ENCODE measurements at places on chromosomes 2 and 18. TPM values are rescaled to one million over a fixed set of nuclear protein-coding genes. Genes with fewer than 3 reads are reported as not detected.

Gene ZNF892
- total RNA-seq = 3.5 TPM

Gene CYS1
- total RNA-seq = 0.54 TPM

Gene LIMS4
- total RNA-seq = not detected

Gene ZBTB7C
- total RNA-seq = not detected

Gene PNO1
- total RNA-seq = 28.3 TPM

Gene KIF5C
- 8.3 TPM for total RNA-seq

Gene WDSUB1
- total RNA-seq = not detected

Gene GORASP2
- total RNA-seq = 24.0 TPM

Gene ASPRV1
- total RNA-seq = 0.71 TPM

Gene NT5C1B
- total RNA-seq = not detected

Gene COX7A2L
- 202 TPM for total RNA-seq

Gene ZFP36L2
- total RNA-seq = 10.6 TPM

- no peak overlapping the region for H3K4me3 ChIP-seq
- no peak overlapping the region for H3K27ac ChIP-seq
- DNase-seq = no peak
- H3K27me3 ChIP-seq = no peaks in the 10 kb centered on the region
- H3K36me3 ChIP-seq = no peaks in the 10 kb centered on the region
These were observed 124.4 kb downstream of the CCDC178 start for GRCh38 chr18:33316146-33316587.

DNA sequence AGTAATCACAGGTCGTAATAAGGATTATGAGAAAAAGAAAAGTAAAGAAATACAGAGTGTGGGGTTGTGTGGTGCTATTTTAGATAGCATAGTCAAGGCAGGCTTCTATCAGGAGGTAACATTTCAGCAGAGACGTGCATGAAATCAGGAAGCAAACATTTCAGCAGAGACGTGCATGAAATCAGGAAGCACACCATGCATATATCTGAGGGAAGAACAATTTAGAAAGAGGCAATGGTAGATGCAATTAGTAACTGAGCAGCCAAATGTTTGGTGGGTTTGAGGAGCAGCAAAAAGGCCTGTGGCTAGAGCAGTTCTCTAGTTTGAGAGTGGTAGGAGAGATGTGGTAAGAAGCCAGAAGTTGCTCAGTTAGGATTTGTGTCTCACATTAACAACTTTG is 713.7 kb downstream of the ADCYAP1 start:
- no peaks in the 10 kb centered on the region for H3K4me1 ChIP-seq
- DNase-seq = no peak
- H3K36me3 ChIP-seq = no peaks in the 10 kb centered on the region
- H3K27ac ChIP-seq = no peak overlapping the region

GRCh38 chr2:72898585-72898906 is 11.3 kb downstream of the SPR start:
- DNase-seq = no peak
- peaks cover 6% of the 10 kb centered on the region for H3K27me3 ChIP-seq
- H3K27ac ChIP-seq = no peak overlapping the region
- H3K4me3 ChIP-seq = no peak overlapping the region

GRCh38 chr2:159211447-159212396 is 74.8 kb downstream of the WDSUB1 start:
- no peaks in the 10 kb centered on the region for H3K36me3 ChIP-seq
- peaks cover 3% of the 10 kb centered on the region for H3K4me1 ChIP-seq
- no peak for DNase-seq
- H3K4me3 ChIP-seq = no peak overlapping the region
- H3K27ac ChIP-seq = no peak overlapping the region
- no peaks in the 10 kb centered on the region for H3K27me3 ChIP-seq

- no peak for DNase-seq
- no peak overlapping the region for H3K27ac ChIP-seq
- H3K27me3 ChIP-seq = no peaks in the 10 kb centered on the region
- no peak overlapping the region for H3K4me3 ChIP-seq
- H3K4me1 ChIP-seq = no peaks in the 10 kb centered on the region
These were observed 370.3 kb downstream of the MEIS1 start for GRCh38 chr2:66805016-66805865.

GRCh38 chr2:168355779-168356476 is 100.1 kb upstream of the CERS6 start:
- no peaks in the 10 kb centered on the region for H3K27me3 ChIP-seq
- DNase-seq = no peak
- no peak overlapping the region for H3K4me3 ChIP-seq
- no peaks in the 10 kb centered on the region for H3K36me3 ChIP-seq

DNA sequence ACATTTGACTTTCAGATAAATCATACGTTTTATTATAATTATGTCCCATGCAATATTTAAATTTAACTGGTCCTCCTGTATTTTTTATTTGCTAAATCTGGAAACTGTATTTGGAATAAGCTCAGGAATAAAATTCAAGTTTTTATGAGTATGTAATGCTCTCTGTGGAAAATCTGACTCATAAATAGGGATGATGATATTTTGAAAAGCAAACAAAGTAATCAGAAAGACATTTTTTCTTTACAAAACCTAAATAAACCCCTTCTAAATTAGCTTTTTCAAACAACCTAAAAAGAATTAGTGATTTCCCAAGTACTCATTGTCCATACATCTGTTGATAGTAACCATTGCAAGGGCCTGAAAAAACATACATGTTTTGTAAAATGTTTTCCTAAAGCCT is 41.1 kb downstream of the ASB1 start:
- H3K36me3 ChIP-seq = no peaks in the 10 kb centered on the region
- DNase-seq = no peak
- H3K4me3 ChIP-seq = no peak overlapping the region
- no peaks in the 10 kb centered on the region for H3K27me3 ChIP-seq

GRCh38 chr2:237700512-237701032 is 73.2 kb downstream of the LRRFIP1 start:
- no peak overlapping the region for H3K4me3 ChIP-seq
- H3K4me1 ChIP-seq = peaks cover 9% of the 10 kb centered on the region
- H3K27ac ChIP-seq = no peak overlapping the region
- no peaks in the 10 kb centered on the region for H3K36me3 ChIP-seq
- H3K27me3 ChIP-seq = no peaks in the 10 kb centered on the region
- DNase-seq = no peak

GRCh38 chr2:237404413-237404812 is 9.6 kb downstream of the COL6A3 start:
- no peak for DNase-seq
- H3K4me1 ChIP-seq = no peaks in the 10 kb centered on the region
- no peak overlapping the region for H3K4me3 ChIP-seq
- no peaks in the 10 kb centered on the region for H3K36me3 ChIP-seq
- no peaks in the 10 kb centered on the region for H3K27me3 ChIP-seq
- H3K27ac ChIP-seq = no peak overlapping the region

DNA sequence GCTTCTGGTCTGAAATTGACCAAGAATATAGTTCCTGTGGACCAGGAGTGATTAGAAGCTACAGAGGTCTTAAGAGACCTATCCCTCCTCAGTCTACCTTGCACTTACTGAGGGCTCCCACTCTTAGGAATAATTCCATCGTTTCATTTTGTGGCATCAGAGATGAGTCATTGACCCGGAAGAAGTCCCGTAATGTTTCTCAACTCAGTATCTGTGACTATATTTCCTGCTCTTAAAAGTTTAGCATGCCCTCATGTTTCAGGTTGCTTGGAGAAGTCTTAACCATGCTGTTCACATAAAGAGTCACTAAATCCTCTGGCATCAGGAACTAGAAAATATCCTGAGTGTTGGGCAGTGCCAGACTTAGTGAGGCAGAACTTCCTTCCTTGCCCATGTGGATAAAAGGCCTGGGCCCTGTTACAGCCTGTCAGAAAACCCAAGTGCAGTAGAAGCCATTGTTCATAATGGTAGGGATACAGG is at the start of gene IL36A:
TSS of gene IL36A (plus strand) at position 430 of the 480 bp plus-strand sequence. CDS start 413 bp downstream, outside the sequence.
- H3K27ac ChIP-seq = no peak within 1 kb of the TSS
- no peaks in the 10 kb centered on the region for H3K36me3 ChIP-seq
- no peaks in the 10 kb centered on the region for H3K27me3 ChIP-seq
- H3K4me1 ChIP-seq = no peaks in the 10 kb centered on the region
- DNase-seq = no peak

- DNase-seq = peak; percentile 53
- H3K4me3 ChIP-seq = no peak overlapping the region
- peaks cover 4% of the 10 kb centered on the region for H3K4me1 ChIP-seq
- no peak overlapping the region for H3K27ac ChIP-seq
These were observed 300.1 kb upstream of the TRIB2 start for GRCh38 chr2:12416600-12416999.

GRCh38 chr2:222969491-222969890 is 82.5 kb upstream of the KCNE4 start:
- no peak for DNase-seq
- no peaks in the 10 kb centered on the region for H3K4me1 ChIP-seq
- H3K36me3 ChIP-seq = no peaks in the 10 kb centered on the region
- no peaks in the 10 kb centered on the region for H3K27me3 ChIP-seq
- no peak overlapping the region for H3K4me3 ChIP-seq
- no peak overlapping the region for H3K27ac ChIP-seq

- no peak for DNase-seq
- H3K4me3 ChIP-seq = no peak overlapping the region
- no peaks in the 10 kb centered on the region for H3K36me3 ChIP-seq
- peaks cover 4% of the 10 kb centered on the region for H3K4me1 ChIP-seq
- no peak overlapping the region for H3K27ac ChIP-seq
These were observed 75.1 kb downstream of the MBD5 start for GRCh38 chr2:148096012-148096411.

- DNase-seq = no peak
- H3K36me3 ChIP-seq = peaks cover 5% of the 10 kb centered on the region
- no peak overlapping the region for H3K27ac ChIP-seq
- H3K4me3 ChIP-seq = no peak overlapping the region
- H3K27me3 ChIP-seq = no peaks in the 10 kb centered on the region
These were observed 11.1 kb downstream of the CAVIN2 start for GRCh38 chr2:191835539-191836350.

- no peak overlapping the region for H3K27ac ChIP-seq
- no peaks in the 10 kb centered on the region for H3K36me3 ChIP-seq
- H3K4me3 ChIP-seq = no peak overlapping the region
- no peak for DNase-seq
- peaks cover 34% of the 10 kb centered on the region for H3K4me1 ChIP-seq
- no peaks in the 10 kb centered on the region for H3K27me3 ChIP-seq
These were observed 115.2 kb upstream of the SIX2 start for GRCh38 chr2:45124456-45124855.

- H3K27me3 ChIP-seq = no peaks in the 10 kb centered on the region
- no peak overlapping the region for H3K4me3 ChIP-seq
- no peak for DNase-seq
- H3K4me1 ChIP-seq = peaks cover 7% of the 10 kb centered on the region
- no peak overlapping the region for H3K27ac ChIP-seq
- no peaks in the 10 kb centered on the region for H3K36me3 ChIP-seq
These were observed 868.1 kb upstream of the ID2 start for GRCh38 chr2:7813541-7814292.

DNA sequence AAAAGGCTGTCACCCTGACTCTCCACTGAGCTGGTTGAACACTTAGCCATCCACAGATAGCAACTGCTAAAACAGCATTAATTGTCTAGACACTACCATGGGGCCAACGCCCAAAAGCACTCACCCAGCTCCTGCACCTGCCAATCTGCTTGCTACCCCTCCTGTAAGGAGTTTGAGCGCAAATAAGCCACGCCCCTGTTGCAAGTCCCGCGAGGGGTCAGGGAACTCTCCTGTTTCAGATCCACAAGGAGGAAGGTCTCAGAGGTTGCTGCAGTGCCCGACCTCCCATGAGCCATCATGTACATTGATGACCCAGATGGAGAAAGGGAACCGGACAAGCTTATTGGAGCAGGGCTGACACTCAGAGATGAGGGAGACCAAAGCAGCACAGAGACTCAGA is 106.8 kb downstream of the ZNF516 start:
- H3K27me3 ChIP-seq = no peaks in the 10 kb centered on the region
- no peaks in the 10 kb centered on the region for H3K36me3 ChIP-seq
- DNase-seq = no peak
- no peak overlapping the region for H3K27ac ChIP-seq
- no peak overlapping the region for H3K4me3 ChIP-seq

GRCh38 chr18:58559427-58560186 is 69.3 kb downstream of the ALPK2 start:
- H3K36me3 ChIP-seq = no peaks in the 10 kb centered on the region
- H3K27ac ChIP-seq = no peak overlapping the region
- no peak overlapping the region for H3K4me3 ChIP-seq

DNA sequence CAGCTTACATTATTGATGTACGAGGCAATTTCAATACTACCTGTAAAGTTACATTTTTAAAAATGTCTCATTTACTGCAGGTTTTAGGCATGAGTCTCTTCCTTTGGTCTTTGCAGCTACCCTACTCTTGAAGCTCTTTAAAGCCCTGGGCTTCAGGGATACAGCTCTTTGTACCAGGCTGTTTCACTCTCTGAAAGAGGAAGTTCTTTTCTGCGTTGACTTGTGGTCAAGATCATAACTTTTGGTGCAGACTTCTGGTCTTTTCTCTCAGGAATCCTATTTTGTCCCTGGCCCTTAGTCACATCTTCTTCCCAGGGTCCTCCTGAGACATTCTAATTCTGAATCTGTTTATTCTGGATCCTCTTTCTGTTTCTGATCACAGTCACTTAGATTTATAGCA is 16.6 kb upstream of the HRH4 start:
- H3K27ac ChIP-seq = no peak overlapping the region
- peak; percentile 43 for DNase-seq
- peaks cover 9% of the 10 kb centered on the region for H3K4me1 ChIP-seq

- H3K27ac ChIP-seq = no peak overlapping the region
- H3K4me3 ChIP-seq = no peak overlapping the region
- no peaks in the 10 kb centered on the region for H3K27me3 ChIP-seq
- no peaks in the 10 kb centered on the region for H3K36me3 ChIP-seq
- no peak for DNase-seq
These were observed 908.8 kb downstream of the CNTNAP5 start for GRCh38 chr2:124933883-124934282.

All from Karpas-422 (cell line).